Skin of body (tissue), 3 donors: ENCODE measurements at places on chromosomes 12 and 14. TPM values are rescaled to one million over a fixed set of nuclear protein-coding genes. Genes with fewer than 3 reads are reported as not detected.
A peak's percentile ranks its signal among the peaks of the same experiment; 100 is the strongest.

DNA sequence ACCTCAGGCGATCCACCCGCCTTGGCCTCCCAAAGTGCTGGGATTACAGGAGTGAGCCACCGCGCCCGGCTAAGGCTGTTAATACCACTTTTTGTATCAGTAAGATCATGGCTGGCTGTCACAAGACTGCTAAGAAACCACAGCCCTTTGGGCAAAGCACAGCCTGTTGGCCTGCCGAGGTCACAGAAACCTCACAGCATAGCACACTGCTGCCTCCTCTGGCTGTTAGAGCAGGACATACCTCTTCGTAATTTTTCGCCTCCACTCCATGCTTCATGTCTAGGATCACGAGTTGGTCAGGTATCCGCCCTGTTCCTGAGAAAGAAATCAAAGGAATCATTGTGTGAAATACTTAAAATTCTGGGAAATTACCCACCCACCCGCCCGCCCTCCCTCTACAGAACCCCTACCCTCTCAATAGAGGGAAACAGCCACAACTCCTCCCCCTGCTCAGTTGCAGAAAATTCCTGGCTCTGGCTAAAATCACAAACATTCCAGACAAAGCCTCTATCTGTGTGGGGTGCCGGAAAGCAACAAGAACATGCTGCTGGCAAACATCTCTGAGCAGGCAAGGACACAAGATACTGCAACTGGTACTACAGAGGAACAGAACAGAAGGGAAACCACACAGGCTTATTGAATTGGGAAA lies 20.7 kb upstream of the NEK9 start:
- DNase-seq: peak; percentile 54

DNA sequence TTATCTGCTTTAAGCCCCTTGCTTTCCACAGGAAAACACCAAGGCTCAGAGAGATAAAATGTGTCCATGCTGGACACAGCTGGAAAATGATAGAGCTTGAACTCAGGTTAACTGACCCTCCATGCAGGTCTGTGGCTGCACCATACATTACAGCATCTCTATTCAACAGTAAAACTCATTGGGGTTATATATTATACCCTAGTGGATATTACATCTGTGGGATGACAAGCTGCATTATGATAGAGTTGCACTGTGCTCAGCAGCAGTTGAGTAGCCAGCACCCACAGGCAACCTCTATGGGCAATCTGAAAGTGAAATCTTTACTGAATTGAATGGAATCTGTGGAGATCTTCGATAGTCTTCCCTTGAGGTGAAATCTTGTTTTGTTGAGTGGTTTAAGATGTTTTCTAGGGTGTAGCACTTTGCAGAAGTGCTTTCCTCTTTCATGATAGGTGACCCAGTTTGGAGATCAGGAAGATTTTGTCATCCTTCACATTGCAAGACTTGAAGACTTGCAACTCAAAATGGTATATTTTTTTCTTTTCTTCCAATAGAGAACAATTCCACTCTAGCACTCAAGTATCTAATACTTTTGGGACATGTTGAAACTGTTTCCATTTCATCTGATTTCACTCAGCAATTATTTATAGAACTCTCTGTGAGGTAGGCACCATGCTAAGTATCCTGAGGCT lies 389.2 kb downstream of the RAD51B start:
- DNase-seq: no peak

GRCh38 chr14:98606816-98607215 lies 665.2 kb downstream of the BCL11B start:
- no peak for DNase-seq

DNA sequence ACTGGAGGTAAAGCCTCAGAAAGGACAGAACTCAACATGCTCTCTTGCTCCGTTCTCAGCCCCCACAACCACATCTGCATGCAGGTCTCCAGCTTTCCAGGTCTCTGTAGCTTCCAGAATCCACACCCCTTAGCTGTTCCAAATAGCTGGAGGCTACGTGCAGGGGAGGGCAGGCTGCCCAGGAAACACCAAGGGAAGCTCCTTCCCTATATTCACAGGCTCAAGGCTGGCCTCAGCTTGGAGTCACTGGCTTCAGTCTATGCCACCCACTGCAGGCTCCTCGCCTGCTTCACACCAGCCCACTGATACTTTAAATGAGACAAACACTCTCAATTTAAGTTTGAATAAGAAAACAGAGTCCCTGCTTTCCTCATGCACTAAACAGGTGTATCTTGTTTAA lies 73.3 kb downstream of the ASCL4 start:
- DNase-seq: no peak

- no peak for DNase-seq
Observed at GRCh38 chr14:35988550-35988949, 162.4 kb downstream of the BRMS1L start.

DNA sequence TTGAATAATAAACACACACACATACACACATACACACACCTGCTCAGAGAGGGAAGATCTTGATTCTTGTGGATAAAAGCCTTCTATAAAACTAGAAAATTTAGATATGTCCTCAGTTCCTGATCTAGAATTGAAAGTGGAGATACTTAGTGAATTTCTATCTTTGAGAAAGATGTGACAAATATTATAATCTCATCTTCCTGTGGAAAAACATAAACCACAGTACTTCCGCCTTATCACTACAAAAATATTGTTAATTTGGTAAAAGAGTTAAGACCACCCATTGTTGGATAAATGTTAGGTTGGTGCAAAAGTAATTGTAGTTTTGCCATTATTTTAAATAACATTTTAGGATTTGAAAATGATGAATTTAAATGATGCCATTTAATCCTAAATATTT lies at the start of gene KLRK1:
Gene KLRK1, minus strand, starts transcription at position 138 of the 400 bp plus-strand sequence. CDS start 1,231 bp downstream, outside the sequence.
- no peak for DNase-seq

- DNase-seq: no peak
Observed at GRCh38 chr12:70049596-70050360, 193.5 kb upstream of the CNOT2 start.

DNA sequence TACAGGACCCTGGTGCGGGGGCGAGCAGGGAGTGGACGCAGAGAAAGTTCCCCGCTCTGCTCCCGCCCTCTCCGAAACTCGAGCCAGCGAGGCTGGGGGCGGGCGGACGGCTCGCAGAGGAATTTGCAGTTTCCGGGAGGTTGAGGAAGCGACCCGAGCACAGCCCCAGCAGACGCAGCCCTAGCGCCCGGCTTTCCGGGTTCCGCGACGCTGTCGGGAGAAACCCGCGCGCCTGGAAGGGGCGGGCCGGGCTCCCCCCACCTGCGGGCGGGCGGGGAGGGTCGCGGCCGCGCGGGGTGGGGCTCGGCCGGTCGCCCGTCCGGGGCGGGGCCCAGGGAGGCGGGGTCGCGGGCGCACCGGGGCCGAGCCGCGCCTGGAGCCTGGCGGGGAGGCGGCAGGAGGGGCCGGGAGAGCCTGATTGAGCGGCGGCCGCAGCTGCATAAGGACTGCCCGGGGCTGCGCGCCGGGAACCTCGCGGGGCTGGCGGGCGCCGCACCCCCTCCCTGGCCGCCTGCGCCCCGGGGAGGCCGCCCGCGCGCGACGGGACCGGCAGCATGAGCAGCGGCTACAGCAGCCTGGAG lies at the start of gene RASSF3:
Gene RASSF3, plus strand, starts transcription at position 417 of the 581 bp plus-strand sequence. Its CDS starts 138 bp downstream, at position 555.
- peak; percentile 75 for DNase-seq

- no peak for DNase-seq
Observed at GRCh38 chr14:90580377-90581335, 183.8 kb downstream of the CALM1 start.

DNA sequence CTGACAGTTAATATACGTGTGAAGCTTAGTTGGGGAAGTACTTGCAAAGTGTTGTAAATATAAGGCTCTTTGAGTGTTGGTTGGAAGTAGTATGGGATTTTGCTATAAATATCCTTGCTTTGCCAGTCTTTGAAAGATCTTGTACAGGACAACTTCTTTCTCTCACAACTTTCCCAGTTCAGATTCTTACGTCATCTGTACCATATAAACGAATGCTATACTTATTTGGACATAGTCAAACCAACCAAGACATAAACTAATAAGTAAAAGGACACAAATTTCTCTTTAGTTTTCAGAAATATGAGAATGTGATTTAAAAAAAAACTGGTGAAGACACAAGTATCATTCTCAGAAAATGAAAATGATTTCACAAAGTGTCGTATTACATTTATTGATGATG lies 153.1 kb upstream of the NPAS3 start:
- DNase-seq: no peak

DNA sequence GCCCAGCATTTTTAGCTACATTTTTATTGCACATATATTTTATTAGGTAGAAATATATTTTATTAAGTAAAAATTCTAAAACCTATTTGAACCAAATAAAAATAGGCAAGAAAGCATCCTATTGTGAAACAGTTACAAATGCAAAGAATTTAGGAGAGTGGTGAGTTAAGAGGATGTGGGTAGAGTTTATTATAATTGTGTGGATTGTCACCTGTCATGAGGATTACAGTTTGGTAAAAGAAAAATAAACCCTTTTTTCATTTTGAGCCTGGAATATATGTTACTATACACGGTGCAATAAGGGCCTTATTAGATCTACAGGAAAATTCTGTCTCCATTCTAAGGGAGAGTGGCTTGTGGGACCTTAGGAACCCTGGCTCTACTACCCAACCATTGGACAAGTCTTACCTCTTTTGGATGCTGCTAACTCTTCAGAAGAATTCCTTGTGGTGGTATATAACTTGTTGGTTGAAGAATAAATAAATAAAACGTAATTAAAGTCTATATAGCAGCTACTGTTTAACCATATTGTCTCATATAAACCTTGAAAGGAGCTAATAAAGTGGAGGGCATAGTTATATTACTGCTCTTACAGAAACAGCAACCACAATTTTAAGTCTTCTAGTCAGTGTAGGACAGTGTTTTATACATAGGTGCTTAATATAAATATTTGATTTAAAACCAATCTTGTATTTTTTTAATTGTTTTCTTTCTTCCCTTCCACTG lies 67.8 kb downstream of the FGD4 start:
- DNase-seq: no peak

GRCh38 chr12:11768233-11768965 lies 118.9 kb downstream of the ETV6 start:
- DNase-seq: no peak

DNA sequence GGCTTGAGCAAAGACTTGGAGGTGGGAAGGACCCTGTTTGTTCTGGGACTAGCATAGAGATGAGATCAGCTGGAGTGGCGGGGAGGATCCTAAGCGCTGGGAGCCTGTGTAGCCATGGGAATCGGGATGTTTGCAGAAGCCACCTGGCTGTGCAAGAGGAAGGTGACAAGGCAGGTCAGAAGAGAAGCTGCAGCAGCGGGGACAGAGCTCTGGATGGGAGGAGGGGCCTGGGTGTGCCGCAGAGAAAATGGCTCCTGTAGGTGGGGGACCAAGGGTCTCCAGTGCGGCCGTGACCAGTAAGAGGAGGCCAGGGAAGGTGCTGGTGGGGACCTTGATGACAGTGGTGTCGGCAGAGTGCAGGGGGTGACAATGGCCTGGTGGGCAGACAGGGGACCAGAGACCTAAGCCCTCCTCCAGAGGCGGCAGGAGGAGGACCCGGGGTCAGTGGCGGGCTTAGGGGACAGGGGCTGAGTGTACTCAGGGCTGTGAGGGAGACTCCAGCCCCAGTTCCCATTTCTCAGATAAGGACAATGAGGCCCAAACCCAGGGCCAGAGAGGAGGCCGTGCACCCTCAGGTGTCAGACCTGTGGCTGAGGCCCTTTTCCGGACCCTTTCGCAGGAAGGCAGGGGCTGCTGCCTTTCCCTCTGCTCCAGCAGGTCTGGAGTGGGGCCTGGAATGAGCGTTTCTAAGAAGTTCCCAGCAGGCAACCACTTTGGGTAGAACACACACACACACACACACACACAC lies 206.6 kb upstream of the RTL1 start:
- DNase-seq: no peak

DNA sequence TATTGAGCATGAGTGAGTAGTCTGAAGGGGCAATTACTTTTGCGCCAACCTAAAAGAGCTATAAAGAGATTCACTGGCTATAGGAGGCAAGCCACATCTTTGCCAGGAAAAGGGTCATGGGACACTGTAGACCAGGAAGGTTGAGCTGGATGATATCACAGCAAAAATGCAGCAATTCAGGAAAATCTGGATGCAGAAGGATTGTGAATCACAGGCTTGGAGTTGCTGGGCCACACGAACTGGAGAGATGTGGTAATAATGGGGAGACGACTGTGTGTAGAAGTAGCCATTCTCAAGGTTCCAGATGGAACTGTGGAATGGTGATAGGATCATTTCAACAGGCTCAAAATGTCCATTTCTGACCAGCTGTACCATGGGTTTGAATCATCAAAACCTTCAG lies 151.4 kb upstream of the DAAM1 start:
- DNase-seq: no peak

GRCh38 chr14:96154900-96155299 lies 49.7 kb upstream of the BDKRB2 start:
- DNase-seq: no peak

DNA sequence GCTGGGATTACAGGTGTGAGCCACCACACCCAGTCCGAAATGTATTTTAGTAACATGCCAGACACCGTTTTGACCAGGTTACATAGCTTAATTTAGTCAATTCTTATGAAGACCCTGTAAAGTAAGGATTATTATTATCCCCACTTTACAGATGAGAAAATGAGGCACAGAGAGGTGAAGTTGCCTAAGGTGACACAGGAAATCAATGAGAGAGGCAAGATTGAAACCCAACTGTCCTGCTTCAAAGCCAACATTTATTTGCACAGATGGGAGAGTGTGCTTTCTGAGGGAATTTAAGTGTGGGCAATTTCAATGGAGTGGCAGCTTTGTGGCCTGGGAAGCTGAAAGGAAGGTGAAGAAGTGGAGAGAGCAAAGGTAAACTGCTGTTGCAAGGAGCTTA lies 19.1 kb upstream of the EPS8 start:
- no peak for DNase-seq

DNA sequence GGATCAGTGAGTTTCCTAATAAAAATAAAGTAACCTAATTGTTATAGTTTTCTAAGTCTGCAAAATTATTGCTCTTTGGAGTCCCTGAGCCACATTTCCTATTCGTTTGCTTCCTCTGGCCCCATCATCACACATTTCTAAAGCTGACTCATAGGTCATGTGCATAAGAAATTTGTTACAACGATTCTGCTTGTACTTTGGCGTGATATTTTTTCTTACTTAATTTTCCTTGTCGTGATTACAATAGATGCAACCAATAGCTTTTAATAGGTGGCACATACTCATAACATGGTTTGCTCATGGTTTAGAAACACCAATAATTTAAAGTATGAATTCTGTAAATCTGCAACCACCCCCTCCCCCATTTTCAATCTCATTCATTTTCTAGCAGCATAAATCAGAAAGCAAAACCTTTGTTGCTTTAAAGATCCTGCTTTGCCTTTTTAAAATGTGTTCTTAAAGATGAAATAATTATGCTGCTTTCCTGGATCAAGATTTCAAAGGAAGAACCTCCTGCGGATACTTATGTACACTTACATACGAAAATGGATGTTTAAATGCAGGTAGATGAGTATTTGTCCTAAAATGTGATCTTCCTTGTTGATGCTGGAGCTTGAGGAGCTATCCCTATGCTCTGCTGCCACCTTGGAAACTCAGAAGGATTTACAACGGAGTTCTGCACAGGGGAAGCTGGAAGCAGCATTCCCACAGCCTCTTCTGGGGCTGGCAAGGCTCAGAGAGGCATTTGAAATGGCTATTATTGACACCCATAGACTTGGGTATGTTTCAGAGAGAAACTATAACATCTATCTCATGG lies 1.7 kb upstream of the FLRT2 start:
- peak; percentile 85 for DNase-seq

- no peak for DNase-seq
Observed at GRCh38 chr12:102479099-102479885, 1.1 kb downstream of the IGF1 start.

Gene SMOC1
- total RNA-seq: 5.9 TPM

Gene SDR9C7
- total RNA-seq: 7.1 TPM

Gene ADAMTS20
- total RNA-seq: 0.10 TPM
